Stimulated activated CD4-positive, alpha-beta T cell treated with anti-CD3 and anti-CD28 coated beads, Interleukin-15, amount 100 ng/mL, for 24 hours (primary cell): ENCODE measurements at places on chromosomes 3 and 15.

DNA sequence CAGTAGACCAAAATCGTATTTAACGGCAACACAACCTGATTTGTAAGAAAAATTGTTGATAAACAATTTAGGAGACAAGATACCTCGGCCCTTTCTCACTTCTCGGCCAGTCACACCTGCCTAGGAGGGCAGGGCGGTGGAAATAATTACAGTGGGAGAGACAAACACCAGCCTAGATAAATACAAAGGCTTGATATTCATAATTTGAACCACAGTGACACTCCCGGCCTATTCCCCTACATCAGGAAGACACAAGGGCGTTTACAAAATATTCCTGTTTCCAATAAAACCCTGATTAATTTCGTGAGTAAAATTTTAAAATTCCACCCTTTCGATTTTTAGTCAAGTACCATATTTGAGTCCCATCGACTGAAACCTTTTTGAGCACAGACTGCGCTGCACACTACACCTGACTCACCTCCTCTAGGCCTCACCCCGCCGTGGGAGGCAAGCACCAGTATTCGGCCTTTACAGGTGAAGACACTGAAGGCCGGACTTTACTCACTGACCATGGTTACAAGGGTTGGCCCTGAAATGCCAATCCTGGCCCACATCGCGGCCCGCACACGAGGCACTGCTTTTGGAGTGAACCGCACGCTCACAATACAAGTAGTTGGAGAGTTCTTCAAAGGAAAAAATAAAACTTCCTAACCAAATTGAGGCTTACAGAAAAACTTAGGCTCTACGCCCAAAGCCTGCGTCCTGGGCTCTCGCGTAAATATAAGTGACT is 794 bp downstream of the ARPP19 start:
- peak; percentile 65 for DNase-seq

GRCh38 chr3:134457376-134458074 is 28.3 kb downstream of the ANAPC13 start:
- no peak for DNase-seq

DNA sequence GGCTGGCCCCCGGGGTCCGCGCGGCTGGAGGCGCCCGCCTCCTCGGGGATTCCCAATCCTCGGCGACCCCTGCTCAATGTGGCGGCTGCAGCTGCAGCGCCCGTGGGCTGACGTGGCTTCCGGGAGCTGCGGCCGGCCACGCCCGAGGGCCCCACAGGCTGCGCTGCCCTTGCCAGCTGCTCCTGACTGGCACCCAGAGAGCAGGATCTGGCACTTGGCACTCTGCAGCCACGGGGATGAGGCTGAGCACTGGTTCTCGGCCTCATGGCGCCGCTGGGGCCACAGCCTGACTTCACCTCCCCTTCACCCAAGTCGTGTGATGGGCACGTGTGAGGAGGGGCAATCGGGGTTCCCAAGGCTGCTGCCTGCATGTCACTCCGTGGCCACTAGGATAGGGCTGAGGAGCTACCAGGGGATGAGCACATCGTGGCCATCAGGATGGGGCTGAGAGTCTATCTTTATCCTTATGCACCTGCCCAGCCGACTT is 267.8 kb upstream of the FRG2C start:
- DNase-seq, result no peak

GRCh38 chr3:58497097-58497496 is 5.2 kb downstream of the KCTD6 start:
- no peak for DNase-seq

DNA sequence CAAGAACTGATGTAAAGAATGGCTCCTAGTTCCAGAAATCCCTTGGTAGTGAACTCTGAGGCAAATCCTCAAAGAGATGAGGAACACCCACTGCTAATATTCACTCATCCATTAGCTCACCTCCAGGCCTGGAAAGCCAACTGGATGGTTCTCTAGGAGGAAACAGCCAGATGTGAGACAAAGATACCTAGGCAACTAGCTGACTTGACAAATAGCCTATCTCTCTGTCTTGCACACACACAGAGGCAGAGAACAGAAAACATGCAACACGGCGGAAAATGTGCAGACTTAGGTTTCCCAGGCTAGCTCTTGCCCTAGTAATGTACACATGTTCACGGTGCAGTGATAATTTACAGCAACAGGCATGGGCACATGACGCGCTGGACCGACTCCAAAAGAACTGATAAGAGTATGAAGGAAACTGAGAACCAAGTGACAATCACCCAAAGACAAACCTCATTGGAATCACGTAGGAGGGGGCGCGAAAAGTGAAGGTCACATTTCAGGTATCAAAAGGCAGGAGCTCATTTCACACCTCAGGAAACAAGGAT is 318.1 kb downstream of the FOXP1 start:
- peak; percentile 33 for DNase-seq

DNA sequence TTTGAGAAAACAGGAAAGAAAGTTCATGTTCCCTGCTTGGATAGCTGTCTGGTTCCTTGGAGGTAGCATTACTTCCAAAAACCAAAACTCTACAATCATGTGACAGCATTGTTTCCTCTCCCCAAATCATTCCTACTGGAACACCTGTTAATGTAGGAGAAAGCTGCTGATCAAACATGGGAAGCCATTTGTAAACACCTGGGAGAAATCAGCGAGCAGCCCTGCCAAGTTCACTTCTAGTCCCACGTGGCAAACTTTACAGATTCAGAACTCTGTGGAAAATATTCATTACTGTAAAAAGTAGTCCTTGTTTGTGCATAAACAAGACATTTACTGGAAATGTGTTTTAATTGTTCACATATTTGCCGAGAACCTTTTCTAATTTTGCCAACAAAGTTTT is 275.5 kb upstream of the AZI2 start:
- no peak for DNase-seq
